Activated T-helper 2 cell treated with anti-CD3 and anti-CD28 coated beads, Interferon-gamma antibody, Interleukin-2, Interleukin-4, amounts not matched to agents 10 μg/mL and 5 μg/mL and 100 μg/mL, durations not matched to agents 14 hours and 24 hours and 36 hours (primary cell): ENCODE measurements at places on chromosomes 13 and 19. TPM values are rescaled to one million over a fixed set of nuclear protein-coding genes. Genes with fewer than 3 reads are reported as not detected.
A peak's percentile ranks its signal among the peaks of the same experiment; 100 is the strongest.

The KLK6 gene
- total RNA-seq, result not detected in 2 replicates

The GDF15 gene
- not detected in 2 replicates for total RNA-seq

The RASGRP4 gene
- 17.6 and 20.0 TPM in 2 replicates for total RNA-seq

The SMIM44 gene
- not detected in 2 replicates for total RNA-seq

The CYP2A6 gene
- total RNA-seq, result not detected in 2 replicates

The SMAD9 gene
- not detected in 2 replicates for total RNA-seq

The JAK3 gene
- total RNA-seq, result 212 and 221 TPM in 2 replicates

- H3K27ac ChIP-seq, result no peak overlapping the region
- H3K4me1 ChIP-seq, result no peaks in the 10 kb centered on the region
- no peaks in the 10 kb centered on the region for H3K36me3 ChIP-seq
- no peak for DNase-seq
- no peaks in the 10 kb centered on the region for H3K27me3 ChIP-seq
- no peak overlapping the region for H3K4me3 ChIP-seq
Measured at GRCh38 chr13:71054358-71054757, 812.6 kb downstream of the DACH1 start.

DNA sequence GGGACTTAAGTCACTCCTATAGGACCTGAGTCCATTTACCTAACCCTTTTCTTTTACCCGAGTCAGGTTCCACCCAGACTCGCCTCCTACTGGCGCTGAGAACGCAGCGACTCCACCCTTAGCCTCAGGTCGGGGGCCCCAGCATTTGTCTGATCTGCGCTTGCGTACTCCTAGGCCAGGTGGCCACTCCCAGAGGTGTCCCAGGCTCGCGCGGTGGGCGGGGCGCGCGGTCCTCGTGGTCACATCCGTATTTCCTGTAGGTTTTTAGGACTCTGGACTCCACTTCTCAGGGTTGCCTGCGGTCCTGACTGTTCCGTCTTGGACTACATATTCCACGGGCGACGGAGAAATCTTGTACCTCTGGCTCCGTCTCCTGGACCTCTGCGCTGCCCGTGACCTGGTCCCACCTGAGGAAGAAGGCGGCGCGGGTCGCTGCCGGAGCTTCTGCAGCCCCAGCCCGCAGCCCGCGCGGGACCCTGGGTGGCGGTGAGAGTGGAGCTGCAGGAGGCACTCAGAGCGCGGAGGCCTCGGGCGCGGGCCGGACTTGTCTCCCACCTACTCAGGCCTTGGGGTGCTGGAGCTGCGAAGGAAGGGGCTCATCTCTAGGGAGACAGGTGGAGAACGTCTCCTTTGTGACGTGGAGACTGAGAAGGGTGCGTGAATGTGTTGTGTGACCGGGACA lies 11.0 kb upstream of the ZNF573 start:
- no peaks in the 10 kb centered on the region for H3K36me3 ChIP-seq
- H3K4me1 ChIP-seq, result no peaks in the 10 kb centered on the region
- no peaks in the 10 kb centered on the region for H3K27me3 ChIP-seq
- no peak overlapping the region for H3K27ac ChIP-seq
- H3K4me3 ChIP-seq, result no peak overlapping the region

GRCh38 chr19:54959840-54960239 lies 6.3 kb upstream of the NLRP2 start:
- H3K4me1 ChIP-seq, result peaks cover 7% of the 10 kb centered on the region
- DNase-seq, result no peak
- peaks cover 4% of the 10 kb centered on the region for H3K27me3 ChIP-seq

DNA sequence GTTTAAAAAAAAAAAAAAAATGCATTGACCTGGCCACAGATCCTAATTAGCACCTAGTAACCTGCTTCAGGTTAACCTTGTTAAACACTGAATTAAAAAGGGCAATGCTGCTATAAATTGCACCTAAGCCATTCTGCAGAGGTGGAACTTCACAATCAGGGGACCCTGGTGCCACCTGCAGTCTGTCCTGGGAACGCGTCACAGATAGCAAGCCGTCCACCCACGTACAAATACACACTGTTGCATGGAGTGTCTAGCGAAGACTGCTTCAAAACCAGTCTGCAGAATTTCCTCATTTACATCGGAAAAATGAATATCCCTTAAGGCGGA lies 169.3 kb downstream of the COL4A1 start:
- peak overlapping the region; percentile 60 for H3K27ac ChIP-seq
- H3K4me3 ChIP-seq, result peak overlapping the region; percentile 76
- peaks cover 14% of the 10 kb centered on the region for H3K4me1 ChIP-seq
- H3K36me3 ChIP-seq, result no peaks in the 10 kb centered on the region
- peaks cover 56% of the 10 kb centered on the region for H3K27me3 ChIP-seq

DNA sequence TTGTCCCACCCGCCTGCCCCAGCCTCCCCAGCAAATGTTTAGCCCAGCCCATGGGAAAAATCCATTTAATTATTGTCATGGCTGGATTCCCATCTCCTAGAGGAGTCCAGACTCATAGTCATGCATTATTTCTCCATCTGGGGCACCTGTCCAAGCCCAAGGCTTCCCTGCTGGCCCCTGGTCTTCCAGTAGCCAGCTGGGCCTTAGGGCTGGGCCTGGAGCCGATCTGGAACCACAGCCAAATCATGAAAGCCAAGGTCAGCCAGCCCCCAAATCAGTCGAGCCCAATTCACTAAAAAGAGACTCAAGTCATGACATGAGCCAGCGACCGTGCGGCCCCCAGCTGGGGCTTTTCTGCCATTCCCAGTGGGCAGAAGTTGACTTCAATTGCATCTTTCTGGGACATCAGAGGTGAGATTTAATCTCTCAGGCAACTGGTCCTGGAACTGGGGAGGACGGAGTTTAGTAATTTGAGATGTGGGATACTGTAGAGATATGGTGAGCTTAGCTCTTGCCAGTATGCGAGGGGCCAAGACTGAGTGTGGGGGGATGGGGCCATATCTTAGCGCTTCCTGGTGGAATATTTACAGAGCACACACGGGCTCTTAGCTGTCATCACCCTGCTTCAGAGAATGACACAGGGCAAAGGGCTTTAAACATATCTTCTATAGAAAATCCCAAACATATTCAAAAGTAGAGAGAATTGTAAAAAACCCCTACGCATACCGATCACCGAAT lies 9.4 kb upstream of the PGLYRP2 start:
- no peak for DNase-seq
- H3K27ac ChIP-seq, result no peak overlapping the region
- peaks cover 10% of the 10 kb centered on the region for H3K27me3 ChIP-seq
- H3K4me3 ChIP-seq, result no peak overlapping the region
- peaks cover 2% of the 10 kb centered on the region for H3K4me1 ChIP-seq

- H3K27me3 ChIP-seq, result peaks cover 25% of the 10 kb centered on the region
- no peaks in the 10 kb centered on the region for H3K36me3 ChIP-seq
- no peak overlapping the region for H3K27ac ChIP-seq
- peak overlapping the region; percentile 69 for H3K4me3 ChIP-seq
- DNase-seq, result no peak
Measured at GRCh38 chr19:3094601-3095440, 659 bp downstream of the GNA11 start.

DNA sequence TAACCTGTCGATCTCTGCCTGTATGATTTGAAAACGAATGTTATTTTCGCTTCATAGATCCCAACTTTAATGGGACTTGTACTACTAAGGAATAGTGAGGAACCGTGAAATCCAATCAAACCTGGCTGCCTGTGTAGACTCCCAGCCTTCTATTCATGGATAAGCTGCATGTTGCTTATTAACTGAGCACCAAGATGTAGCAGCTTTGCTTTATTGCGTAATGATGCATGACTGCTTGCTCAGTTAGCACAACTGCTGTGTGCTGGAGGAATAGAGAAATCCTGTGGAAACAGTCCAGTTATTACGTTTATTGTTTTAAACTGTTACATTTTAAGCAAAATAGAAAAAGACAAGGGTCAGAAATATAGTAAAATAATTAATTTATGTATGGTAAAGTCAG lies 108.2 kb downstream of the SHISA2 start:
- H3K4me3 ChIP-seq, result no peak overlapping the region
- DNase-seq, result no peak
- no peak overlapping the region for H3K27ac ChIP-seq

GRCh38 chr19:4464815-4465581 lies 7.1 kb upstream of the HDGFL2 start:
- H3K36me3 ChIP-seq, result no peaks in the 10 kb centered on the region
- no peak overlapping the region for H3K27ac ChIP-seq
- H3K27me3 ChIP-seq, result no peaks in the 10 kb centered on the region
- no peaks in the 10 kb centered on the region for H3K4me1 ChIP-seq

- H3K4me3 ChIP-seq, result no peak overlapping the region
- peaks cover 22% of the 10 kb centered on the region for H3K4me1 ChIP-seq
- no peaks in the 10 kb centered on the region for H3K27me3 ChIP-seq
- DNase-seq, result no peak
- peaks cover 21% of the 10 kb centered on the region for H3K36me3 ChIP-seq
Measured at GRCh38 chr13:114311908-114312307, 2.4 kb upstream of the CHAMP1 start.

DNA sequence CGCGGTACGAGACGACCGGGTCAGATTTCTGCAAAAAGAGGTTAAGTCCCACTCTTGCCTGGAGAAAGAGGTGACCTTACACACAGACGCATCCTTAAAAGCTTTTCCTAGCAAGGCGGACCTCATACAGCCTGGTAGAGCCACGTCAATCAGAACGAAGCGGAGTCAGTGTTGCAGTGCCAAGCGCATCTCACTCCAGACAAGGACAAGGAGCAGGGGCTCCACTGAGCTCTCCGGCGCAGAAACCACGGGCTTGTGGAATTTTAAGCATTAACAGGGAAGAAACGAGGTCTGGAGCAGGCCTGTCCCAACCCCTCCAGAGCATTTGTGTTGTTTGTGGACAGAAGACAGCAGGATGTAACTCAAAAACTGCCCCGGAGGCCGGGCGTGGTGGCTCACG lies 7.1 kb downstream of the EEF2 start:
- peaks cover 7% of the 10 kb centered on the region for H3K4me1 ChIP-seq
- H3K27me3 ChIP-seq, result no peaks in the 10 kb centered on the region
- no peak overlapping the region for H3K4me3 ChIP-seq
- H3K36me3 ChIP-seq, result peaks cover 74% of the 10 kb centered on the region

GRCh38 chr13:40626977-40627376 lies 39.5 kb downstream of the FOXO1 start:
- H3K27ac ChIP-seq, result no peak overlapping the region
- peaks cover 42% of the 10 kb centered on the region for H3K36me3 ChIP-seq
- H3K4me3 ChIP-seq, result no peak overlapping the region

GRCh38 chr13:103275722-103276121 lies 209.5 kb upstream of the SLC10A2 start:
- no peaks in the 10 kb centered on the region for H3K4me1 ChIP-seq
- no peaks in the 10 kb centered on the region for H3K27me3 ChIP-seq
- DNase-seq, result no peak
- H3K27ac ChIP-seq, result no peak overlapping the region

DNA sequence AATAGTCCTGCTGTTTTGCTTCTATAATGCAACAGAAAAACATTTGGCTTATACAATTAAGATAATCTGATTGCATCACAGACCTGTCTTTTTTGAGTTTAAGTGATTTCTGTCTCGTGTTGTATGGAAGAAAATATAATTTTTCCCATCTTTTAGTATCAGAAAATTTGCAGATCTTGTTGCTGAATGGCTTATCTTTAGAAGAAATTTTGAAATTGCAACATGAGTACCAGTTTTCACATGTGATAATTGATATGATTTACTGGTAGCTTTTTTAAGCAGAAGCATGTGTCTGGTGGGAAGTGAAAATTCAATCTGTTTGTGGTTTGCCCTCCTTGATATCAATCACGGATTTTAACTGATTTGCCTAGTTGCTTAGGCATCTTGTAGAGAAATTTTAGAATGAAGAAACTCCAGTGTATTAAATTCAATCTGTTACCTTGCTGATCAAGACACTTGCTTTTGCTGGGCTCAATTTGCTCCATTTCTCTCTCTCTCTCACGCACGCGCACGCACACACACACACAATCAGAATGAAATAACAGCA lies 89.8 kb upstream of the MYCBP2 start:
- DNase-seq, result no peak
- H3K4me3 ChIP-seq, result no peak overlapping the region
- H3K4me1 ChIP-seq, result no peaks in the 10 kb centered on the region
- H3K27me3 ChIP-seq, result peaks cover 11% of the 10 kb centered on the region
- H3K36me3 ChIP-seq, result no peaks in the 10 kb centered on the region

DNA sequence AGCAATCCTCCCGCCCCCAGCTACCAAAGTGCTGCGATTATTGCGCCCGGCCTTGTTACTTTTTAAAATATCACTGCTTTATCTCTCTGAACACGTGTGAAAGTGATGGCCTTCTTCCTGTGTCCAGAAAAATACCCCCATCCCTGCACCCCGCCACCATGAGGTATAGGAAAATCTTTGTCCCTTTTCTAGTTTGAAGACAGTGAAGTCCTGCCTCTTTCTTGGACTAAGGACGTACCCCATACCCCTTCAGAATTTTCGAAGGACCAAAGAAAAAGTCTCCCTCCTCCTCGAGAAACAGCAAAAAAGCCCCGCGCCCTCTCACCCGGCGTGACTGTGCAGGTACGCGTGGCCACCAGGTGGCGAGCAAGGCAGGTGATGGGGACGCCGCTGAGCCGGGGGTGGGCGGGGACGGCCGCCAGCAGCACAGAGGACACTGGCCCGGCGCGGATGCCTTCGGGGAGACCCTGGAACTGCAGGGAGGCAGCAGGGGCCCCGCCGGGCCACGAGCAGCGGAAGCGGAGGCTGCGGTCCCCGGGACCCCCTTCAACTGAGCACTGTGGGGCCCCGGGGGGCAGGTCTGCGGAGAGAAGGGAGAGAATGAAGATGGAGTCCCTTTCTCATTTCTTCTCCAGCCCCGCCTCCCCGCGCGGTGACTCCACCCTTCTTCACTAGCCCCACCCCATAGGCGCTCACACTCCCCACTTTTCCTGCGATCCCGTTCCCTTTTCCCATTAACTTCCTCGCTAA lies 3.2 kb downstream of the VSIG10L start:
- H3K27ac ChIP-seq, result peak overlapping the region; percentile 89
- peaks cover 2% of the 10 kb centered on the region for H3K27me3 ChIP-seq
- peak; percentile 83 for DNase-seq
- peaks cover 9% of the 10 kb centered on the region for H3K36me3 ChIP-seq
- H3K4me1 ChIP-seq, result peaks cover 23% of the 10 kb centered on the region

GRCh38 chr13:23074075-23074828 lies 106.5 kb upstream of the SGCG start:
- H3K27ac ChIP-seq, result no peak overlapping the region
- DNase-seq, result no peak
- H3K4me1 ChIP-seq, result no peaks in the 10 kb centered on the region

DNA sequence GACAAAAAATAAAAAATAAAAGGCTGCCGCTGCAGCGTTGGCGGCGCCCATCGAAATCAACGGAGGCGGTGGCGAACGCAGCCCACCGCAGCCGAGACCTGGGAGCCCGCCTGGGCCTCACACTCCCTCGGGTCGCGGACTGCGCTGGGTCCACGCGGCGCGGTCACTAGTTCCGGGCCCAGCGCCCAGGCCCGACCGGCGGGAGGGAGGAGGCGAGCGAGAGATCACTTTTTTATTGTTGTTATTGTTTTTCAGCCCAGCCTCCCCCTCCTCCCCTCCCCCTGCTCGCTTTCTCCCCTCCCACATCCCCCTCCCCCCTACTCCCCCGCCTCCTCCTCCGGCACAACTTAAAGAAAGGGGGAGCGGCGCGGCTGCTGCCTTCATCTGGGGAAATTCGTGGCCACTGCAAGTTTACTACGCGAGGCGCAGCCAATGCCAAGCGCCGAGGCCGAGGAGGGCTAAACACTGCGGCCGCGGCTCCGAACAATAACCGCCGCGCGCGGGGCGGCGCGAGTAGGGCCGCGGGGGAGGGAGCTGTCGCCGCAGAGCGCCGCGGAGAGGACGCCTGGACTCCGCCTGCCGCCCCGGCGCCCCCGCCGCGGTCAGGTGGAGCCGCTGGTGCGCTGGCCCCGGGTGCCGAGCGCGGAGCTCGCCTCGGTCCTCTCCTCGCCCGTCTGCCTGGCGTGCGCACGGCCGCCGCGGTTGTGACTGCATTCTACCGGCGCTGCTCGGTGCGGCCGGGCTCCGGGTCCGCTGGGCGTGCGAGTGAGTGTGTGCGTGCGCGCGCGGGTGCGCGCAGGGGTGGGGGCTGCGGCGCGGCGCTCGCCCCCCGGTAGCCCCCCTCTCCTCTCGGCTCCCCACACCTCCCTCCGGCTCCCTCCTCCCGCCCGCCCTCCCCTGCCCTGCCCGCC lies 505 bp upstream of the ZIC2 start:
- peaks cover 3% of the 10 kb centered on the region for H3K36me3 ChIP-seq
- peaks cover 64% of the 10 kb centered on the region for H3K27me3 ChIP-seq
- no peak overlapping the region for H3K4me3 ChIP-seq
- DNase-seq, result no peak
